ENCODE measurements at places on chromosomes 16 and 17.
A peak's percentile ranks its signal among the peaks of the same experiment; 100 is the strongest.

GRCh38 chr17:9239793-9240658 lies 218.7 kb downstream of the NTN1 start:
- peak; percentile 57 for DNase-seq

DNA sequence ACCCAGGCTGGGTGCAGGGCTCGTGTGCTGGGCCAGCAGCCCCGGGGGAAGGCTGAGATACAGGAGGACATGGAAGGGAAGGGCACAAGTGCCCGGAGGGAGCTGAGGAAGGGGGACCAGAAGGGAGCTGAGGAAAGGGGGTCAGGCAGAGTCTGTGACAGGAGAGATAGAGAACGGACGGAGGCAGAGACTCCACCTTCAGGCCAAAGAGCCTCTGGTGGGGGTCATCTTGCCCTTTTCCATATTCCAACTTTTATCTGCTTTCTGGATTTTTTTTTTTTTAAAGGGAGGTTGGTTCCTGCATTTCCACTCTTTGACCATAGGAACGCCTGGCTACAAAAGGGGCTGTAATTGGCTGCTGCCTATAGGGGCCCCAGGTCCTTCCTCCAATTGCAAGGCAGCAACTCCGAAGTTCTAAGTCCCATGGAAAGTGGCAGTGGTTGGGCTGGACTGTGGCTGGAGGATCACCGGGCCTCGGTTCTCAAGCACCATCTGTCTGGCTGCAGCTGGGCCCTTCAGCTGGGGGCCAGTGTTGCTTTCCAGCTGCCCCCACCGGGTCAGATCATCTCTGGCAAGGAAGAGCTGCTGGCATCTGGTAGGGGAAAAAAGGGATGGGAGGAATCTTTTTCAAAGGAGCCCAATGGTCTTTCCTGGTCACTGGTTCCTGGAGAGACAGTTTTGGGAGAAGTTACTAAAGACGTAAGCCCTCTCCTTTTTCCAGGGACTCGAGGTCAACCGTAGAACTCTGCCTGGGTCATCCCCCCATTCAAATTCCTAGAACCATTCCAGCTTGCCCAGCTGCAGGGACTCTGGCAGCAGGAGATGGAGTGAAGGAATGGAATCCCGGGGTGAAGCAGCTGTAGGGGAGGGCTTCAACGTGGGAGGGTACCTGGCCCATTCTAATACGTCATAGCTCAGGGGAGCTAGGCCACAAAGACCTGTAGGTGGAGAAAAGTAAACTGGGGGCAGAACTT lies 13.1 kb upstream of the MRPS23 start:
- no peak for DNase-seq

DNA sequence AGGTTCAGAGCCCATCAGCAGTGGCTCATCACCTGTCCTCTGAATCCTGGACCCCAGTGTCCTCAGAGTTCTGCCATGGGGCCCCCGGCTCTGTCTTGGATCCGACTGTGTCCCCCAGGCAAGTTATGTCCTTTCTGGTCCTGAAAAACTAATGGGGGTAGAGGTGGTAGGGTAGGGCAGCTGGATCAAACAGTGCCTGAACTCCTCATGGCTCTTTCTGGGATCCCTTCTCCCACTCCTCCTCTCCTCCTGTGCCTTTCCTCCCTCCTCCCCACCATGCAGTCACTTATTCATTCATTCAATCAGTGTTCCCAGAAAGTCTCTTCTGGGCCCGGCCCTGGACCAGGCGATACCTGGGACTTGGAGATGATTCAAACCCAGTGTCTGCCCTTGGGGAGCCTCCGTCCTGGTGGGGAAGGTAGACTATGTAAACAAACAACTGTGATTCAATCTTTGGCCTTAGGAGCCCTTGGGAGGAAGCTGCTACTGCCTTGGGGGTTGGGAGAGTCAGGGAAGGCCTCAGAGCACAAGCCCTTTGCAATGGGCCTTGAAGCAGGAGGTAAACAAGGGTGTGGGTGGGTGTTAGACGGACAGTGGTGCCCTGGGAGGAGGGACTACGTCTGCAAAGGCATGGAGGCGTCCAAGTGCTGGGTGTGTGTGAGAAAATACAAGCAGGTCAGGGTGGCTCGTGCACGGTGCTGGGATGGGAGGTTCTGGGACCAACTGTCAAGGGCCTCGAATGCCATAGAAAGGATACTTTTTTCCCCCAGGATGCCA lies 6.4 kb upstream of the FAM83G start:
- no peak for DNase-seq

- DNase-seq, result peak; percentile 81
These were observed 59.6 kb downstream of the WSB1 start for GRCh38 chr17:27353461-27354050.

DNA sequence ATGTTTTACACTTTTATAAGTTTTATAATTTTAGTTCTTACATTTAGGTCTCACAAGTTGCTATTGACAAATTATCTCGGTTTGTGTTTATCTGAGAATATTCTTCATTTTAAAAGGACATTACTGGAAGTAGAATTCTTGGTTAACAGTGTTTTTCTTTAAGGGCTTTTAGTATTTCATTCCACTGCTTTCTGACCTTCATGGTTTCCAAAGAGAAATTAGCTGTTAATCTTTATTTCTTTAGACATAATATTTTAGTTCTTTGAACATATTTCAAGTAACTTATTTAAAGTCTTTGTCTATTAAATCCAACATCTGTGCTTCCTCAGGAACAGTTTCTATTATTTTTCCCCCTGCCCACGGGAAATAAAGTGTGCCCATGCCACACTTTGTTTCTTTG lies 240.1 kb upstream of the AXIN2 start:
- DNase-seq, result no peak

DNA sequence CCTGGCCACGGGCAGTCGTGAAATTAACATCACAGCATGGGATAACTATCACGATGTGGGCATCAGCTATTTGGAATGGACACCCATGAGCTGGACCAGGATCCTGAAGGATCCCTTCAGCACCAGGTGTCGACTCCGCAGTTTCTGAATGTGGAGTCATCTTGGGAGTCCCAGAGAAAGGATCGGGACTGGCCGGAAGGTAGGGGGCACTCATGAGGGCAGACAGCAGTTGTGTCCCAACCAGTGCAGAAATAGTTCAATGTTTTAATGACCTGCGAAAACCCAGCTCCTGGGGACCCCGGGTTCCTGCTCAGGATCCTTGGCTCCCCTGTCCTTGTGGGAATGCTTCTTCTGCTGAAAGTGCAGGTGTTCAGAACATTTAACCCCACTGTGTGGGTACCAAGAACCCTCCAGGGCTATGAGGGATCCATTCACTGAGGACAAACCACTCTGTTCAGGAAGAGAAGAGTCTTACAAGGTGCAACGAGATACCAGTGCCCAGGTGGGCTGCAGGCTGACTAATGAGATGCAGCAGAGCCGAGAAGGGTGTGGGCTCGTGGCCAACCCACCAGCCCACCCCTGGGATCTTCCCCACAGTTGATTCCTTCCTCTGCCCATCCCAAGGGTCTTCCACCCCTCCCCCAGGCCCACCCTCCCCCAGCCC lies 154.8 kb downstream of the SALL1 start:
- no peak for DNase-seq

Measured in activated gamma-delta T cell treated with Interleukin-2 at 50 U/mL for 16 hours (primary cell).